MM.1S (cell line): ENCODE measurements at places on chromosomes 4 and X.

- no peak for DNase-seq
Observed at GRCh38 chr4:27789773-27790172, 929.1 kb downstream of the STIM2 start.

DNA sequence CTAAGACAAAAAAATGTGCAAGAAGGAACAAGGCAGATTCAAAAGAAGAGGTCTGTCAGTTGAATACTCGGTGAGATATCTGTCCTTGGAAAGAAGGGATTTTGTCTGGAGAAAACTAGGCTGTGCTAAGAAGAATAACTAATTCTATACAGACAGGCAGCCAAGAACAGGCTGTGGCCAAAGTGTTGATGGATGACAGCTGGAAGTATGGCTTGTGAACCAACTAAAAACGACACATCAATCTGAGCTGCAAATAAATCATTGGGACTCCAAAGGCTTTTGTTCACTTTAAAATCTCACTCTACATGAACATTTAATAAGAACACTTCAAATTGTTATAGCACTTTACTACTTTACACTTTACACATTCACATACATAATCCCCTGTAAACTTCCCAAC lies 70.5 kb upstream of the IGSF1 start:
- DNase-seq = no peak

DNA sequence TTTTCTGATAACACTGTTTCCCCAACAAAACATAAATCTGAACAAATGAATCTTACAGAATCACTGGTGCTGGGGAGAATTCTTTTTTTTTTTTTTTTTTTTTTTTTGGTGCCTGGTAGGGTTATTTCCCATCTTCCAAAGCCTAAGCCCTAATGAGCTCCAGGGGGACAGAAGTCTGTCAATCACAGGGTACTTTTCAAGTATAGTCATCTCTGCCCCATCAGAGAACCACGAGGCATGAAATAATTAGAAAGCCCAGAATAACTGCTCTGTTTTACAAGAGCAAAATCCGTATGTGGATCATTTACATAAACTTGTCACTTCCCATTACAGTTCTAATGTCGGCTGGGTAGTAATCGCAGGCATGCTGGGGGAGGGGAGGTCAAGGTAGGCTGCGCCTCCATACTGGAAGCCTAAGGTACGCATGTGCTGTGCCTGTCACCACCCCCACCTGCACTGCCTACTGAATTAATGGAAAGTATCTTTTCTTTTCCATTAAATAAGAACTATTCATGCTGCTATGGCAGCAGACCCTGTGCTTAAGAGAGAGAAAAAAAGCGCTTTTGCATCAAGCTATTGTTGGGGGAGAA lies 164.7 kb upstream of the LEF1 start:
- DNase-seq = no peak

- DNase-seq = peak; percentile 72
Observed at GRCh38 chr4:129362691-129363274, 266.8 kb downstream of the C4orf33 start.

GRCh38 chr4:15354371-15355297 lies 73.2 kb upstream of the C1QTNF7 start:
- no peak for DNase-seq

DNA sequence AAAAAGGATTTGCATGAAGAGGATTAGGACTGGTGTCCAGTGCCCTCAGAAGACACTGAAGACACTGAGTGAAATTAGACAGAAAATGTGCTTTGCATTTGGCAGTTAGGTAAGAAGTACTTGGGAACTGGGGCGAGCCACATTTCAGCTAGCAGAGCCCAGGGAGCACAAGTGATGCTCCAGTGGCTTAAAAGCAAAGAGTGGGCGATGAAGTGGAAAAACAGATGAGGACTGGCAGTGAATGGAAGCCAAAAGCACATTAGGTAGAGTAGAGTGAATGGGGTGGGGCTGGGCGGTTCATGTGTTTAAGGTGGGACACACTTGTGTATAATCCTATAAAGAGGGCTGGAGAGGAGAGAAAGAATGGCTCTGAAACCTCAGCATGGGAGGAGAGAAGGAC lies 18.4 kb downstream of the DCLK2 start:
- no peak for DNase-seq

- DNase-seq = no peak
Observed at GRCh38 chr4:89751416-89751815, 85.5 kb downstream of the SNCA start.

DNA sequence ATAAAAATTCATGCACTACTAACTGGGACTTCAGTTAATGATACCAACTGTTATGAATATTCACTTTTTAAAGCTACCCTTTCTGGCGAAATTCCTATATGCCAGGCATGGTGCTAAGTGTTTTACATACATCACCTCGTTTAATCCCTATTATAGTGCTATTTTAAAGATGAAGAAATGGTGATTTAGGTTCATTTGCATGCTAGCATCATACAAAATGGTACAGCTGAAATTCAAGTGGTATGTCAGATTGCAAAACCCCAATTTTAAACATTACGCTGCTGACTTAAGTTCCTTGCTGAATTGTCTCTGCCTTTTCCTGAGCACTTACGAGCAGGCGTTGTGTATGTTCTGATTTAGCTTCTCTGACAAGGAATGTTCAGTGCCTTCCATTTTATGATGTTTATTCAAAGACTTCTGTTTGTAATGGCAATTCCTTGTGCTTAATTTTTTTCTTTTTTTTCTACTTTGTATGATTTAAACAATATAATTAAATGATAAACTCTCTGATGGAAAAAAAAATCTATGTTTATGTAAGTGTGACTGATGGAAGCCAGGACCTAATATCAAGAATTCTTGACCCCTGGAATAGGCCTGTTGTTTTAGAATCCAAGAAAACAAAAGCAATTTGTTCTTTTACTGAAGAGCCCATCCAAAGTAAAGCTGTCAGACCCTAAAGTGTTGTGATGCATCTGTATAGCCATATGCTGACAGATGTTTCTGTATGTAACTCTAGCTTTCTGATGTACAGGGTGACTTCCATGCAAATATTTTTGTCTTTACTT lies 148.1 kb downstream of the PCDH7 start:
- DNase-seq = no peak

GRCh38 chrX:39766085-39766726 lies 331.6 kb downstream of the BCOR start:
- no peak for DNase-seq

GRCh38 chr4:185654965-185655554 lies 119.8 kb upstream of the PDLIM3 start:
- DNase-seq = no peak

DNA sequence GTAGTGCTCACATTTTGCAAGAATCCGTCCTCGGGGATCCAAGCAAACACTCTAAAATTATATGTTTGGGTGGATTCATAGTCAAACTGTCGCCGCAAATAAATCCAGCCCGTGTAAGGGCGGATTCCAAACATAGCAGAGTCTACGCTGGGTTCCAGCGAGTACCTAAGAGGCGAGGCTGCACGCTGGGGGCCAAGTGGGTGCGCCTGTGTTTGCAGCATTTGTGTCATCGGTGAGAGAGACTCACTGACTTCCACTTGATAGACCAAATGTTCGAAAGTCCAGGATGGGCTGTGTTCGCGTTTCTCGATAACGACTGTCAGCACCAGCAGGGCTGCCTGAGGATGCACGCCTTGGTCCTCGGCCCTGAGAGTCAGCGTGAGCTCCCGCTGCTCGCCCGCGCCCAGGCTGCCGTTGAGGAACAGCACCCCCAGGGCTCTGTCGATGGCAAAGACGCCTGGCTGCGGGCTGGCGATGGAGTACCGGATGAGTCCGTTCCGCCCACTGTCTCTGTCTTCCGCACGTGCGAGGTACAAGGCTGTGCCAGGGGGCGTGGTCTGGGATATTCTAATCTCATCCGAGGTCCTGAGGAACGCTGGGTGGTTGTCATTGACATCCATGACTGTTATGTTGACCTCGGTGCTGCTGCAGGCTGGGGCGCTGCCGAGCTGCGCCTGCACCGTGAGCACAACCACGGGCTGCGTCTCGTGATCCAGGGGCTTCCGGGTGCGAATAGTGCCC lies 158.7 kb downstream of the DCHS2 start:
- peak; percentile 47 for DNase-seq

- DNase-seq = no peak
Observed at GRCh38 chr4:4499438-4500123, 42.3 kb downstream of the STX18 start.

DNA sequence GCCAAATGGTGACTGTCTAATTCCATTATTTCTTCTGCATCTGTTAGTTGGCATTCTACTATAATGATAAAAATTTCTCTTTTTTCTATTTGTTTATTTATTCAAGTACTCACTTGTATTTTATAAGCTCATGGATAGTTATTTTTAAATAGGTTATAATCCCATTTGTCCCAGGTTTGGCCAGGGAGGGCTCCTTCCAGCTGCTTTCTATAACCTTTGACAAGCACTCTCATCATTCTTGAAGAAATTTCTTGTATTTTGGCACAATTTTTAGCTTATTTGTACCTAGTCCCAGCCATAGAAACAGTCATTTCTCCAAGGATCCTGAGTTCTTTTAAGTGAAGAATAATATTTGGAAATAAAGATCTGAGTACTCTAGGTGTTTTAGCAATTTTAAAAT lies 1038.6 kb upstream of the AGA start:
- no peak for DNase-seq

DNA sequence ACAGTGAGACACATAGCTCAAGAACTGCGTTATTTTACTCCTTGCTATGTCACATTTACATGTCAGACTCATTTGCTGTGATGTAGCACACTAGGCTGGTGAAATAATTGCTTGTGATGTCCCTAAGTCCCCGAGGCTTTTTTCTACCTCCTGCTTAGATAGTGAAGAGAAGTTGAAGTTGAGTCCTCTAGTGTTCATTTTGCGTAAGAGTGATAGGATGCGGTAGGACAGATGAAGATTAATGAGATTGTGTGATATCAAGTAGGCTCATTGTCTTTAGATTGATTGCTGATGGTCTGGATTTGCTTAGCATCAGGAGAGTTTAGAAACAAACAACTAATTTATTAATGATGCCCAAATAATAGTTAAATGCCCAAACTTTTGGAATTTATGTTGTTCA lies 173.6 kb upstream of the NUDT6 start:
- DNase-seq = no peak

- DNase-seq = no peak
Observed at GRCh38 chr4:103012060-103012459, 7.4 kb downstream of the SLC9B1 start.

DNA sequence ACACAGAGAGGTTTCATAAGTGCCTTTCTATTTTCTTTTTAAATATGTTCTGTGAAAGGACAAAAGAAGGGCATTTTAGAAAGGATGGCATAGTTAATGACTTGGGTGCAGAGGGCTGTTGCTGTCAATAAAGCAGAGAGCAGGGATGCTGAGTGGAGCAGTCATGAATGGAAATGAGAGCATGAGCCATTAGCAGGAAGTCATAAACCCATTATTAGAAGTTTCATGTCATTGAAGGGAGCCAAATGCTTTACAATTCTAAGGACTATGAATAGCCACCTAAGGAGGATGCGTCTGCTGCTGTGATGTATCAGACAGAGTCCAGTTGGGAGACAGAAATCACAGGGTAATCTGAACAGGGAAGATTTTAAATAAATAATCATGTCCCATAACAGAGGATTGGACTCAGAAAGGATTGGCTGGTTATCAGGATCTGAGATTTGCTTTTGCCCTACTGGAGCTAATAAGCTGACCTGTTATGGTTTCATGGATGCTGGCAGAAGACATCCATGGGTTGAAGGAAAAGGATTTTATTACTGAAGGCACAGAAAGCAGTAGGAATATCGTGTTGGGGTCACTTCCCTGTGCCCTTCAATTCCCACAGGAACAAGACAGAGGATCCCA lies 47.5 kb upstream of the WDR19 start:
- peak; percentile 58 for DNase-seq

DNA sequence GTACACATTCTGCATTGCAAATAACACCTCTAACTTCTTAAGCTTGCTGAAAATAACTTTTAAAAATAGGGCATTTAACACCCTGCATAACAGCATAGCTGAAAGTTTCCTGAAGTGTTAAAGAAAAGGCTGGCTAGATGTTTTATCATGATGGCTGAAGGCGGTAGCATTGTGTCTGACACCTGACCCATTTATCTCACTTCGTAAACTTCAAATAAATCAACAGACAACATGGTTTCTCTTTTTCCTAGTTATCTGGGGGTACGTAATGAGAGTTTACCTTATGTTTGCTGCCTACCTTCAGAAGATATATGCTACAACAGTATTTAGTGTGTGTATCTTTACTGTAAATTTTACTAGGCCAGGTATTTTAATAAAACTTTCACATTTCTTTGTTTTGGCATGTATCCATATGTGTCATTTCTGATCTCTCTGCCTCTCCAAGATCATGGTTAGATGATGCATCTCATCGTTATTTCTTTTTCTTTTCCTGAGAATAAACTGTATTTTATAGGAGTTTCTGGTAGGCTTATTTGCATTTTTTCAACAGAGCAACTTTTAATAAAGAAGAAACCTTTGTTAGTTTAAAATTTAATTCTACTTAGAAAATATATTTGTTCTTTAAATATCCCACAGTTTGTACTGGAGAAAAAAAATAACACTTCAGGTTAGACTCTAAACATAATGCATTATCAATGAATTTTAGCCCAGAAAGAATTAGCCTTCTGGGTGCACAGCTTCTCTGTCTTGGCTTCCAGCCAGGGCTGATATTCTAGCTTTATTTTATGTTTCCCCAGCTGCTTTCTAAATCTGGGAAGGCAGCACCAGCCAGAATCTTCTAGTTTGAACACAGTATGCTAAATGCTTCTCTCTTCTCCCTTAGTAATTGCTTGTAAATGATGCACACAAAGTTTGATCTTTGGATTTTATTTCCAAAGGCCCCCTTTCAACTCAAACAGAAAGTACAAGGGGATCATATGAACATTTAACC lies 2.9 kb downstream of the NDST4 start:
- no peak for DNase-seq

- no peak for DNase-seq
Observed at GRCh38 chr4:60562334-60562733, 637.8 kb upstream of the ADGRL3 start.
